Iris pigment epithelial cell (primary cell): ENCODE measurements at places on chromosomes 12 and 14.

DNA sequence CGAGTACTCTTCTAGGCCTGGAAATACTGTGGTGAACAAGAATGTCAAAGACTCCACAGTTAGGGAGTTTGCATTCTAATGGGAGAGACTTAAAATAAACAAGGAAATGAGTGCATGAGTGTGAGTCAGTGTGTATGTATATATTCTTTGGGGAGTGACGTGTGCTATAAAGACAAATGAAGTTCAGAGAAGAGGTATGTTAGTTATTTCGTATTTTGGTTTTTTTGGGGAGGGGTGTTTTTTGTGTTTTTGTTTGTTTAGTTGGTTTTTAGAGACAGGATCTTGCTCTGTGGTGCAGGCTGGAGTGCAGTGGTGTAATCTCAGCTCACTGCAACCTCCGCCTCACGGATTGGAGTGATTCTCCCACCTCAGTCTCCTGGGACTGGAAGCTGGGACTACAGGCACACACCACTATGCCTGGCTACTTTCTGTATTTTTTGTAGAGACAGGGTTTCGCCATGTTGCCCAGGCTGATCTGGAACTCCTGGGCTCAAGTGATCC lies 74.3 kb downstream of the SRGAP1 start:
- peak; percentile 92 for DNase-seq

DNA sequence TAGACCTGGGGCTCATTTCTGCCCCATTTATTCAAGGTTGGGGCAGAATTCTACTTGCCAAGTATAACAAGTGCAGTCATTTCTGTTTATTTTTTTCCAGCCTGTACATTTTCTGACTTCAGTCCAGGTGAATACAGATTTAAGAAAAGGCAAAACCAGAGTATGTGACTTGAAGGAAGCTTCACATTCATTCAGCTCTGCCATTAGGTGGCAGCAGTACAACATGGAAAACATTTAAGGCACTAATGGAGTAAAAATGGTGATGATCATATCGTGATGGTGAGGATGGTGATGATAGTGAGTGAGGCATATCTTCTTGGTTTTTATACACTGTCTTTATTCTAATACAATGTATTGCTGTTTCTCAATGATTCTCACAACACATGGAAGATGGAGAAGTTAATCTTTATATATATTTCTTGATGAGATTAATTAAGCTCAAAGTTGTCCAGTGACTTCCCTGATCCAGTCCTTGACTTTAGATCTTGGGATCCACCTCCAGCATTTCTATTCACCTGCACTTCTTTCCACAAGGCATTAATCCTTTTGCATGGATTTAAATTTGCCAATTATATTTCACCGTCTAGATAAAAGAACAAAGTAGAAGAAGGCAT lies 176.7 kb upstream of the SEL1L start:
- peak; percentile 36 for DNase-seq

GRCh38 chr14:68797121-68797670 lies 4.3 kb upstream of the ZFP36L1 start:
- DNase-seq, result no peak

DNA sequence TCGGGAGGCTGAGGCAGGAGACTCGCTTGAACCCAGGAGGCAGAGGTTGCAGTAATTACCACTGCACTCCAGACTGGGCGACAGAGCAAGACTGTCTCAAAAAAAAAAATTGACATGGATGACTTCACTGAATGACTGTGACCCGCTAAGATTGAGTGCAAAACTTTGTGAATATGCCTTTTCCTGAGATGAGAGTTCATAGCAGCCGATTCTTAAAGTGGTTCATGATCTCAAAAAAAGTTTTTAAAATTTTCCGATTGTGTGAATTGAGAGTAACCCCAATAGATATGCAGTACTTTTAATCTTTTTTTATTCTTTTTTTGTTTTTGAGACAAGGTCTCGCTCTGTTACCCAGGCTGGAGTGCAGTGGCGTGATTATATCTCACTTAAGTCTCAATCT lies 1.2 kb downstream of the TCTN1 start:
- no peak for DNase-seq

- DNase-seq, result no peak
Measured at GRCh38 chr12:68115281-68115680, 44.3 kb downstream of the IFNG start.

DNA sequence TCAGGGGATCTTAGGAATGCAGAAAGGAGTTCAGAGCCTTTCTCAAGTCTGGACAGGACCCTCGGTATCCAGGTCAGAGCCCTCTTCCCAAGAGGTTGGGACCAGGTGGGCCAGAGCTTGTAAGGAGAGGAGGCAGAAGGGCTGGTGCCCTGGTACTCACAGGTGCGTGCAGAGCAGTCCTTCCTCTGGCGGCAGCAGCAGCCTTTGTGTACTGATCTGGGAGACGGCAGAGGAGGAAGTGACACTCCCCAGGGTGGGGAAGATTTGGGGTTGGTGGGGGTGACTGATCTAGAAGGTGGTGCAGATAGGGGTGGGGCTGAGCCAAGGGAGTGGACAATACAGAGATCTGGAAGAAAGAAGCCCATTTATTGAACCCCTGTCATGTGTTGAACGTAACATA lies at the start of gene ITGB7:
TSS of gene ITGB7 (minus strand) at position 210 of the 400 bp plus-strand sequence. CDS start 6,808 bp downstream, outside the sequence.
- DNase-seq, result no peak

- DNase-seq, result peak; percentile 70
Measured at GRCh38 chr12:8145754-8146441, 10.9 kb upstream of the ZNF705A start.

DNA sequence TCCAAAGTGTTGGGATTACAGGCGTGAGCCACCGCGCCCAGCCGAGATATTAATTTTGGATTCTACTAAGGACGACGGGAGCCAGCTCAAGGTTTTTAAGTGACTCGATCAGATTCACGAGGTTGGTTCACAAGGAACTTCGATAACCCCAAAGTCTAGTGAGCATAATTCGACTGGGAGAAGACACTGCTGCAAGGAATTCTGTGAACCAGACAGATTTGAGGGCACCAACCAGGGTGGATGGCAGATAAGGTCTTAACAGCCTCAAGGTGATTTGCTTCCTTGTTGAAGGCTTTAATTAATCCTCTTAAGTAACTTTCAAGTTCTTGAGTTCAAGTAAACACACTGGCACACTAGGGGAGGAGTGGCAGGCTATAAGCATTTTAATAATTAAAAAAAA lies 1.1 kb upstream of the KLHDC2 start:
- peak; percentile 8 for DNase-seq

- peak; percentile 57 for DNase-seq
Measured at GRCh38 chr14:32710731-32711680, 227.7 kb upstream of the NPAS3 start.

DNA sequence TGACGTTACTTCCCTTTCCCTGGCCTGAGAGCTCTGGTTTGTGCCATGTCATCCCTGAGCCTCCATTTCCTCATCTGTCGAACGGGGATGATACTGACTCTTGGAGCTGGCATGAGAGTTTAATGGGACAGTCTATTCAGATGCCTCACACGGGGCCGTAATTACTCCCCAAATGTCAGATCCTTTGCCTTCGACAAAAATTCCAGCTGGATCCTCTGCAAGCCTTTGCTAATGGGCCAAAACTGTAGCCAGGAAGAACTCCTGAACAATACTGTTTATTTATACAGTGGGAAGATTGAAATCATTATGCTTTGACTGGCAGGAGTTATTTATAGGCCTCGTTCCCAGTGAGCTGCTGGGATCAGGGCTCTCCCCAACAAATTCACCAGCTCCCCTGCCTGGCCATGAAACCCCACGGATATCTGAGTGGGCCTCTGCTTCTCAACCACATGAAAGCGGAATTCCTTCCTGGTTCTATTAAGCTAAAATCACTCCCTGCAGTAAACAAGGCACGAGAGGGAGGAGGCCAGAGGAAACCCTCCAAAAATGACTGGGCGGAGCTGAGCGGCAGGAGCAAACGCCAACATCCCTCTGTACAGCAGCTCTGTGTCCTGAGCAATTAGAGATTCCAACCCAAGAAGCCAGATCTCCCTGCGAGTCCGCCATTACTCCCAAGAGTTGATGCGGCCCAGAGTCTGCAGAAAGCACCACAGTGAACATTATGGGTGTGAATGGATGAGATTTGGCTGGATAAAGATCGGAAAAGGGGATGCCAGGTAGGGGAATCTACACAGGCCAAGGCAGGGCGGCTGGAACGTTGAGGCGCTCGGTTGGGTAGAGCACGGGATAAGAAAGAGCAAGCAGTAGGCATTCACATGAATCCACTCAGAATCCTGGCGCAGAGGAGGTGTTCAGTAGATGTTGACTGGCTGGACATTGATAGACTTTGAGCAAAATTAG lies 326.1 kb downstream of the BCL11B start:
- no peak for DNase-seq

- no peak for DNase-seq
Measured at GRCh38 chr12:49631336-49631907, 8.1 kb downstream of the PRPF40B start.

GRCh38 chr12:49553512-49554088 lies 14.3 kb downstream of the MCRS1 start:
- peak; percentile 28 for DNase-seq

- peak; percentile 24 for DNase-seq
Measured at GRCh38 chr14:63045234-63045611, at the start of gene KCNH5. TSS of gene KCNH5 (minus strand) at chr14:63045458. CDS start at chr14:63045186, 272 bp downstream.

DNA sequence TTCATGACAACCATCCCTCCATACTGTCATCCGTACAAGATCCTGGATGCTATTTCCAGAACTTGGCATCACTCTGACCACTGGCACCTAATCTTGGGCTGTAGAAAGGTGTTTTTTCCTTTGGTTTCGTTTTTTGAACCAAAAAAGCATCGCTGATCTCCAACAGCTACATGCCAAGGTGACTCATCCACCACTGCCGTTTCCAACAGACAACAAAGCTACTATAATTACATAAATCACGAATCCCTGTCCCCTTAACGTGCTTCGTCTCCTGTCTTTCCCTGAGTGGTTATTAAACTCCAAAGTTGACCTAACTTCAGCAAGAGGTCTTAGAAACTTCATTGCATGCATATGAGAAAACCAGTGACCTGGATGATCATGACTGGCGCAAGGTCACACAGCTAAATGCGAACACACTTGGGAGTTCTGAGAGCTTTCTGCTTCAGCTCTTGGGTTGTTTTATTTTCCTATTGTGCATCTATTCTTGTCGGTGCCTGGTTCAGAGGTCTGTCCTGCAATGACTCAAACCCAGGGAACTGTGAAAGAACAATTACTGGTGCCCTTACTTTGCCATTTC lies 99.9 kb downstream of the PPM1H start:
- DNase-seq, result peak; percentile 52

DNA sequence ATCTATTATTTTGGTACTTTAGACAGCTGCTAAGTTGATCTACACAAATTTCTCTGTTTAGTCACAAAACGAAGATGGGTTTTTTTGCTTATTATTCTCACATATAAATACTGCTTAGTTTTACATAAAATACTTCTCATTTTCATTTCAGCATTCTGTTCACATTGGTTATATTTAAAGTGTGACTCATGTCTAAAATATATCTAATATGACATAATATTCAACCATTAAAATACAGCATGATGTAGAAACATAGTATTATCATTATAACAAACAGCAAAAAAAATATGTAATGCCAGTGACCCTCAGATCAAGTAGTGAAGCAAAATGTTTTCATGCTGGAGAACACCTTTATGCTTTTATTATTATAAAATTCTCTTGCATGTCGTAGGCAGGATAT lies 63.7 kb downstream of the SH2B3 start:
- peak; percentile 59 for DNase-seq

DNA sequence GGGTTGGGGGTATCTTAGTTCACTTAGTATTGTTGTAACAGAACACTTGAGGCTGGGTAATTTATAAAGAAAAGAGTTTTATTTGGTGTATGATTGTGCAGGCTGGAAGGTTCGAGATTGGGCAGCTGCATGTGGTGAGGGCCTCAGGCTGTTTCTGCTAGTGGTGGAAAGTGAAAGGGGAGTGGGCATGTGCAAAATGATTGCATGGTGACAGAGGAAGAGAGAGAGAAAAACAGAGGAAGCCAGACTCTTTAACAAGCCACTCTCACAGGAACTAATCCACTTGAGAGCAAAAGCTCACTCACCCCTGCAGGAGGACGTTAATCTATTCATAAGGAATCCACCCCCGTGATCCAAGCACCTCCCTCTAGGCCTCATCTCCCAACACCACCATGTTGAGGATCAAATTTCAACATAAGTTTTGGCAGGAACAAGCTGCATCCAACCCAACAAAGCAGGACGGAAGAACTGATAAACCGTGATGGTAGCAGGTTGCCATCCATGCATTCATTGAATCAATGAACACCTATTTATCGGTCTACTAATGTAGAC lies 165.0 kb upstream of the GZMB start:
- DNase-seq, result no peak

GRCh38 chr14:63855281-63855680 lies 2.5 kb downstream of the SYNE2 start:
- no peak for DNase-seq

GRCh38 chr12:108144080-108144479 lies 15.0 kb downstream of the WSCD2 start:
- DNase-seq, result no peak

DNA sequence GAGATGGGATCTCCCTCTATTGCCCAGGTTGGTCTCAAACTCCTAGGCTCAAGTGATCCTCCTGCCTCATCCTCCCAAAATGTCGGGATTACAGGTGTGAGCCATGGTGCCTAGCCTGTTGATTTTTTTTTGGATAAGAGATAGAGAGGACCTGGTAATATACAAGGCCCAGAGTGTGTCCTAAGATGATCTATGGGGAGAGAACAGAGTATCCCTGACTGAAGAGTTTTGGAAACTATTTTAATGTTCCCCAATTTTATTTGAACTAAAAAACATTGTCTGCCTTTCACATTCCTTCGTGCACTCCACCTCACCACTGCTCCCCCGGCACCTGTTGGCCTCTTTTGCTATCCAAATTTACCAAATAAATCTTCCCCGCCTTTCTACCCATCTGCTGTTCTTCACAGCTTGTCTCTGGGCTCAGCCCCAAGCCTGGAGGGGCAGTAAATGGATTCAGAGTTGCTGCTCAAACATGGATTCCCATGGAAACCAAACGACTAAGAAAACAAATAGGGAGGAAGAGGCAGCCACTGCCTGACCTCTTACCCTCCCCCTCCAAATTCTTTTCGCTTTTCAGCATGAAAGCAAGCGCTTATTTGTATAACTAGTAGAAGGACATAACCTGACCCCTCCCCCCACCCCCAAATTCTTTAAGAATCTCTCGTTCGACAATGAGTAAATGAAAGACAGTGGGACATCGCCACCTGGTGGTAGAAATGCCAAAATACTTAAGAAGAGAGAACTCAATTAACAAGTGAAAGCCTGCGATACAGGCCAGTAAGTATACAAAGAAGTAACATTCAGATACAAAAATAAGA lies 22.6 kb downstream of the OR10G3 start:
- peak; percentile 85 for DNase-seq

DNA sequence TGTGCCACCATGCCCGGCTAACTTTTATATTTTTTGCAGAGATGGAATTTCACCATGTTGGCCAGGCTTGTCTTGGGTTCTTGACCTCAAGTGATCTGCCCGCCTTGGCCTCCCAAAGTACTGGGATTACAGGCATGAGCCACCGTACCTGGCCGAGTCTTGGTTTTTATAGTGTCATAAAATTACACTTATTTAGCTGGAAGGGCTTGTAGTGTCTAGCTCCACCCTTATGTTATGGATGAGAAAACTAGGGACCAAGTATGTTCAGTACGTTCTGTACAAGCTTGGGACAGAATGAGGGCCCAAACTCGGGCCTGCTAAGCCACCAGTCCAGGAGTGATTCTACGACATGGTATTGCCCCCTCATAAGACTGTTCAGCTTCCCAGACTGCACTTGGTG lies 35.1 kb downstream of the SYNE2 start:
- no peak for DNase-seq
